ENCODE measurements at places on chromosomes 1 and 21. TPM values are rescaled to one million over a fixed set of nuclear protein-coding genes. Genes with fewer than 3 reads are reported as not detected.

CENPS gene
- total RNA-seq = 1.2 TPM

SYPL2 gene
- 1.5 TPM for total RNA-seq

NEXN gene
- total RNA-seq = 20.1 TPM

RPTN gene
- 0.25 TPM for total RNA-seq

GRCh38 chr1:178937695-178938094 lies 66.8 kb upstream of the ANGPTL1 start:
- DNase-seq = no peak

DNA sequence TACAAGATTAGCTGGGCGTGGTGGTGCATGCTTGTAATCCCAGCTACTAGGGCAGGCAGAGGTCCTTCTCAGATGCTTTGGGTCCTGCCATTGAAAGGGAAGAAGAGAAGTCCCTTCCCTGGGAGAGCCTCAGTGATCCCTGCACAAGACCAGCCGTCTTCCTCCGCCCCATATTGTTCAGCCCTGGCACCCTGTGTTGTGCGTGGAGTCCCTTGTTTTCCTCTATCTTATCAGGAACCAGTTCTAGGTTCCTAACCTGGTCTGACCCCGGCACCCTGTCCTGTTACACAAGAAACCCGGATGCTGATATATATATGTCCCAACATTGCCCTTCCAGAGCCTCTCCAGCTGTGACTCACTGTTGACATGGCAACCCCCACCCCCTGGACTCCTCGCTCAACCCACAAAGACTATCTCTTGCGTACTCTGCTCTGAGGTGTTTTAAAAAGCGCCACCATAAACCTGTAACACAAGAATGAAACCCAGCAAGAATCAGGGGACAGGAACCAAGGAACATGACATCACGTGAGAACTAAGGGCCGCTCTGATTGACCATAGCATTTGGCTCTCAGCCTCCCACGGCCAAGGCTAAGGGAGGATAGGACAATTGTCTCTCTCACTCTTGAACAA lies 4.8 kb downstream of the MX2 start:
- DNase-seq = no peak

DNA sequence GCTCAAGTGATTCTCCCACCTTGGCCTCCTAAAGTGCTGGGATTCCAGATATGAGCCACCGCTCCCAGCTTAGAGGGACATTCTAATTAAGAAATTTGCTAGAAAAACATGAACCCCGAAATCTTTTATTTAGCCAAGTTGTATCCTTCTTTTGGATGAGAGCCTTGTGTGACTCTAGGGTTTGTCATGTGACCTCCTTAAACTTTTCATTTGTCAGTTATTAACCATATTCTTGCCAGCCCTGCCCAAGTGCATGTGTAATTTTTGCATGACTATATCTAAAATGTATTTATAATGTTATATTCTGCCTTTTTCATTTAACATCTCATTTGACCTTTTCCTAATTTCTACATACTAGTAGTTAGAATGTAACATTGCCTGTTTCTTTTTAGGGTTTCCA lies 1.9 kb downstream of the UTP25 start:
- DNase-seq = no peak

- DNase-seq = no peak
Measured at GRCh38 chr1:7247158-7247557, 461.9 kb downstream of the CAMTA1 start.

GRCh38 chr1:181551249-181551648 lies 67.9 kb downstream of the CACNA1E start:
- DNase-seq = no peak

DNA sequence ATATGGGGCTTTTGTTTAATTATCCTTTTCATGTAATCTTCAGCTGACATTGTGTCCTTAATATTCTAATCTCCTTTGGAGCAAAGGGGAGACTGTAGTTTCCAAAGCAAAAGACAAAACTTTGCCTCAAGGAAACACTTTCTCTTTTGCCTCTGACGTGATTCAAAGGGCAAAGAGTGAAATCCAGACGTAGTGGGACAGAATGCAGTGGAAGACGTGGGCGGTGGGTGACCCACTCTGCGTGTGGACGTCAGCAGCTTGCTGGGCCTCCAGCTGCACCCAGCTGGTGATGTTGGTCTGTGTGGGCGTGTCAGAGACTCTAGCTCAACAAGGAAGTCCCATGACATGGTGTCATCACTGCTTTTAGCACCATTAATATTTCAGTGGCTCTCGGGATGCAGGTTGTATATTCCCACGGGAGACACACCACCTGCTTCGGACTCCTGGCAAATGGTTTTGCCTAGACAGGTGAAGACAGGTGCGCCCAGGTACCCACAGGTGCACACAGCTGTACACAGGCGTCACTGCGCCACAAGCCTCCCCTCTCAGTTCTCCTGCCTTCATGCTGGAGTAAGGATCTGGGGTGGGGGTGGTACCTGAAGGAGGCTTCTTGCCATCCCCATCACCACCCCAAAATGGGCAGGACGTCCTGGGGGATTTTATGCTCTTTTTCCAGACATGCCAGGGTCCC lies 292.1 kb upstream of the VAMP3 start:
- no peak for DNase-seq

- no peak for DNase-seq
Measured at GRCh38 chr1:196207612-196208217, 400.5 kb downstream of the KCNT2 start.

DNA sequence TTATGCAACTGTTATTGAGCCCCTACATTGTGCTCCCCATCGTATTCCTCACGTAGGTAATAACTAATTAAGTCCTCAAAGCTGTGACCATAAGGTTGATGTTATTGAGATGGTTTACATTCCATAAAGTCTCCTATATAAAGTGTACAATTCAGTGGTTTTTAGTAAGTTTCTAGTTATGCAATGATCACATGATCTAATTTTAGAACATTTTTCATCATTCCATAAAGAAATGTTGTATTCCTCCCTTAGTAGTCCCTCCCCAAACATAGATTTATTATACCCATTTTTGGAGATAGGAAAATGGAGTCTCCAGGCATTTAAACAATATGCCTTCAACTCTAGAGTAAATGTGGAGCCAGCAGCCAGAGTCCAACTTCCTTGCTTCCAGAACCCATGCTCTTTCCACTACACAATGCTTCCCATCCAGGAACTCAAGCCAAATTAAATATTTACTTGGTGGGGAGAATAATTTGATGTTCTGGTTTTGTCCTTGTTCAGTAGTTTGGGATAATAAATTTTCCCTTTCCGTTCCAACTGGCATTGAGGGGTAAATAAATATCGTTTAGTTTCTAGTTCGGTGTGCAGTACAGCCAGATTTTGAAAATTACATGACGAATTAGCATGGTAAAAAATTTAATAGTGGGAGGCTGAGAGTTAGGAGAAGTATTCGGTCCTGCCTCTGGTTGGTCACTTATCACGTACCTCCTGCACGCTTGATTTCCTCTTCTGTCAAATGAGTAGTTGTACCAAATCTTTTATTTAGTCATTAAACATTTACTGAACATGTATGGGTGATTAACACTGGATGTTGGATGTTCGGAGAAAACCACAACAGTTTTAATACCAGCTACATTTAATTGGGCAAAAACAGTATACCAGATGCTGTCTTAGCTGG lies 66.3 kb downstream of the CACHD1 start:
- no peak for DNase-seq

- no peak for DNase-seq
Measured at GRCh38 chr1:201282216-201282615, 1.1 kb upstream of the PKP1 start.
